ENCODE measurements at places on chromosomes 5 and 9.

DNA sequence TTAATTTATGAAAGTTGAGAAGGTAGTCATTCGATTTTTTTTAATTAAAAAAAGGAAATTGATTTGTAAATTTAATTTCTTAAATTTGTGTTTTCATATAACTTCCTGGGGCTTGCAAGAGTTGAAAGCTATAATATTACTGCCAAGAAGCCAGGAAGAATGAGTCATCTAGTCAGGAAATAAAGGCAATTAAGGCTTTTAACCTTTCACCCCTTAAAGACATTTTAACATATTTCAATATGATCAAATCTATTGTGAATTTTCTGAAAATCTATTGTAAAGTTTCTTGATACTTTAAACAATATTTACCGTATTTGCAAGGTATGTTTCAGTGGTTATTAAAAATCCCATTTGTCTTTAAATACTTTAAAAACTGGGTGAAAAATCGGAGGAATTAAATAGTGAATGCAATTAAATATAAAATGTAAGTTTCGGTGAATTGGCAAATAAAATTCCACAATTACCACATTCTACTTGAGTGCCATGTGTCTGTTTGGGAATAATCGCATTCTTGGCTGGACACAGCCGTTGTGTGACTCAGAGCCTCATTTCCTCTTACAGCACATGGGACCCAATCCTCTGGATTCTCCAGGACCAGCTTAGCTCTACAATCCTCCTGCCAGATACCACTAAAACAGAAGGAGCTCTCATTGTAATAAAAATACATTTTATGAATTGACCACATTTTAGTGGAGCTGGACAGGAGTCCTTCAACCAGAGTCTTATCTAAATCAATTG is 310.7 kb downstream of the HCN1 start:
- DNase-seq: no peak

GRCh38 chr5:43661102-43661501 is 58.1 kb downstream of the NNT start:
- no peak for DNase-seq

DNA sequence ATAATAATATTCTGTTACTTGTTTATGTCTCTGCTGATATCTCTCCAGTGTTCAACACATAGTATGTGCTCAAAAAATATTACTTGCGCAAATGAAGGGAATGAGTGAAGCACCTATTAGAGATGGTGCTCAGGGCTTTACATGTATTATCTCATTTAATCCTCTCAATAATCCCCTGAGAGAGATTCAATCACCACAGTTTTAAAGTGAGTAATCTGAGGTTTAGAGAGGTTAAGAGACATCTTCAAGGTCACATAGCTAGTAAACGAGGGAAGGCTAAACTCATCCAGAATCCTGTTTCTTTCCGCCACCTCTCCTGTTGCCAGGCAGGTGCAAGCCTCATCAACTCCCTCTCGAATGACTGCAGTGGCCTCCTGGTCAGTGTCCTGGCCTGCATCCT is 82.0 kb downstream of the UGCG start:
- no peak for DNase-seq

- DNase-seq: no peak
Observed at GRCh38 chr5:55731848-55732247, 6.0 kb upstream of the DDX4 start.

DNA sequence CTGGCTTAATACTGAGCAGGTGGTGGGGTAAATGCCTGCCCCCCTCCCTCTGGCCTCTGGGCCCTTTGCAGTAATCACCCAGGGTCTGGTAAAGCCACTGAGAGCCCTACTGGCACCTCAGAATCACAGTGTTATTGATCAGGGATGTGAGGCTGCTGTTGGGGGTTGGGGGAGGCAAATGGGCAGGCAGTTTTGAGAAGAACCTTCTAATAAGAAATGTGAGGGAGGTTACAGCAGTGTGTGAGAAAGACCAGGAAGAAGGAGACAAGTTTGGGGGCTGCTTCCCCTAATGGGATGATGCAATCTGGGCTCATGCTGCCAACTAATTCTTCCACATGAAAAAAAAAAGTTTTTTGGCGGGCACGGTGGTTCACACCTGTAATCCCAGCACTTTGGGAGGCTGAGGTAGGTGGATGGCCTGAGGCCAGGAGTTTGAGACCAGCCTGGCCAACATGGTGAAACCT is 3.1 kb upstream of the B4GALT7 start:
- no peak for DNase-seq

- no peak for DNase-seq
Observed at GRCh38 chr9:14400658-14400995, 86.7 kb upstream of the NFIB start.

DNA sequence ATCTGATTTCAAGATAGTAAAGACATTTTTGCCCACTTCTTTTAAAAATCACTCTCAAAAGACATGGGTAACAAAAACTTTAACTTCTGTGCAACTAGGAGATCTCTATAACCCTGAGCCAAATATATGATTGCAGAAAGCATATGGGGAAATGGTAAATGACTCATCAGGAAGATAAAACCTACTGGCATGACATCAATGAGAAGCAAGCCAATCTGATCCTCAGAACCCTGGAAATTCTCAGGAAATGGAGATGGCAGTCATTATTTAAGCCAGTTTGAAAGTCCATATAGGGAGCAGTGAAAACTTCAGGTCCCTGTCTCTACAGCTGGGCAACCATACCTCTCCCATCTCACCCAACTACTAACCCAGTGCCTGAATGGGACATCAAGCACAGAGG is 249.7 kb upstream of the NREP start:
- DNase-seq: no peak

DNA sequence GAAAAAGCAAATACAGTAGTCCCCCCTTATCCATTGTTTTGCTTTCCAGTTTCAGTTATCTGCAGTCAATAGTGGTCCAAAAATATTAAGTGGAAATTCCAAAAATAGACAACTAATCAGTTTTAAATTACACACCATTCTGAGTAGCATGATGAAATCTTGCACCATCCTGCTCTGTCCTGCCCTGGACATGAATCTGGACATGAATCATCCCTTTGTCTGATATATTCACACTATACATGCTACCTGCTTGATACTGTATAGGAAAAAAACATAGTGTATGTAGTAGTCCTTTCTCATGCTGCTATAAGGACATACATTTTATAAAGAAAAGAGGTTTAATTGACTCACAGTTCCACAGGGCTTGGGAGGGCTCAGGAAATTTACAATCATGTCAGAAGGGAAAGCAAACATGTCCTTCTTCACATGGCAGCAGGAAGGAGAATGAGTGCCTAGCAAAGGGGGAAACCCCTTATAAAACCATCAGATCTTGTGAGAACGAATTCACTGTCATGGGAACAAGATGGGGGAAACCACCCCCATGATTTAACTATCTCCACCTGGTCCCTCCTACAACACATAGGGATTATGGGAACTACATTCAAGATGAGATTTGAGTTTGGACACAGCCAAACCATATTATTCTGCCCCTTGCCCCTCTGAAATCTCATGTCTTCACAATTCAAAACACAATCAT is 153.9 kb downstream of the ARRDC3 start:
- no peak for DNase-seq

DNA sequence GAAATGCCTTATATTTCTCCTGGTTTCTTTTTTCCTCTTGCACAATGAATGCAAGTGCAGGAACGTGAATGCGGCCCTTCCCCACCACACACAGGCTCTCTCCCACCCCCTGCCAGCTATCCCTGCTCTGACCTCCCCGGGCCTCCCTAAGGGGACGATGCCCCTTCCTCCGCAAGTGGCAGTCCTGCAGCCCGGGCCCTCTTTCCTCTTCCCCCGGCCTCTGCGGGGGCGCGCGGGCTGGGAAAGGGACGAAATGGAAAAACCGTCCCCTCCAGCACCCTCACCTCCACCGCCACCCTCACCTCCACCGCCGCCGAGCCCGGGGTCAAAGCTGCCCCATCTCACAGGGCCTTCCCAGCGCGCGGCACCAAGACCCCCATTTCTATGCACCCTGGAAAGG is 44.7 kb downstream of the GAS1 start:
- no peak for DNase-seq
